ENCODE measurements at places on chromosomes 16 and 17.

DNA sequence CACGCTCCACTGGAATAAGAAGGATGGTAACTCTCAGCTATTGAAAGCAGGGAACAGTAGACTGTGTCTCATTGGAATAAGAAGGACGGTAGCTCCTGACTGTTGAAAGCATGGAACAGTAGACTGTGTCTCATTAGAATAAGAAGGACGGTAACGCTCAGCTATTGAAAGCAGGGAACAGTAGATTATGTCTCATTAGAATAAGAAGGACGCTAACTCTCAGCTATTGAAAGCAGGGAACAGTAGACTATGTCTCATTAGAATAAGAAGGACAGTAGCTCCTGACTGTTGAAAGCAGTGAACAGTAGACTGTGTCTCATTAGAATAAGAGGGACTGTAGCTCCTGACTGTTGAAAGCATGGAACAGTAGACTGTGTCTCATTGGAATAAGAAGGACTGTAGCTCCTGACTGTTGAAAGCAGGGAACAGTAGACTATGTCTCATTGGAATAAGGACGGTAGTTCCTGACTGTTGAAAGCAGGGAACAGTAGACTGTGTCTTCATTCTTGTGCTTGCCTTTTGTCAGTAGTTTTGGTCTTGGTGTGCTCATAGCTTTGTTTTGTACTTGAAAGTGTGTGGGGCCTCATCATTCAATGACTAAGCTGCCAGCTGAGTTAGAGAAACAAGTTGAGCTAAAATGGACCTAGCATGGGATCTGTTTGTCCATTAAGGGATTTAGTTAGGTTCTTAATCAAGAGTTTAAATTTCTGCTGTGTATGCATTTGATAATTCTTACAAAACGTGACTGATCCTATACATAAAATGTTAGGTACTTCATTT is 58.5 kb downstream of the BANP start:
- no peak for DNase-seq

- no peak for DNase-seq
These were observed 23.8 kb downstream of the SPHK1 start for GRCh38 chr17:76408037-76408849.

DNA sequence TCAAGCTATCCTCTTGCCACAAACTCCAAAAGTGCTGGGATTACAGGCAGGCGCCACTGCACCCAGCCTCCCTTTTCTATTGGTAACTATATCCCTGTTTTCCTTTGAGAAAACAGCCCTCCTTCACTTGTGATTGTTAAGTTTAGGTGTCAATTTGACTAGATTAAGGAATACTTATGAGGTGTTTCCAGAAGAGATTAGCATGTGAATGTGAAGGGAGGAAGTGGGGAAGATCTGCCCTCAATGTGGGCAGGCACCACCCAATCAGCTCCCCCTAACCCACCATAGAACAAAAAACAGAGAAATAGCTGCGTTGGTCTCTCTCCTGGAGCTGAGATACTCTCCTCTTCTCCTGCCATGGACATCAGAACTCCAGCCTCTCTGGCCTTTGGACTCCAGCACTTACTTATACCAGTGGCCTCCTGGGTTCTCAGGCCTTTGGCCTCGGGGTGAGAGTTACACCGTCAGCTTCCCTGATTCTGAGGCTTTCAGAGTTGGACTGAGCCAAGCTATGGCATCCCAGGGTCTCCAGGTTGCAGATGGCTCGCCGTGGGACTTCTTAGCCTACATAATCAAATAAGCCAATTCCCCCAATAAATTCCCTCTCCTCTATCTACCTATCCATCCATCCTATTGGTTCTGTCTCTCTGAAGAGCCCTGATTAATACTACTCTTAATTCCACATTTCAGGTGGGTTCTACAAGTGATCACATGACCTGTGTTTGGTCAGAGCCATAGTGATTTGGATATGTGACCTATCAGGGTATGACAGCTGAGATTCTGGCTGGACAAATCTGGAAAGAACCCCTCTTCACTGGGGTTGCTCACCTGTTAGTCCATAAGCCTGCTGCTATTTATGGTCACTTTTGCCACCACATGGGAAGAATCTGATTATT is 12.0 kb upstream of the STAT3 start:
- no peak for DNase-seq

DNA sequence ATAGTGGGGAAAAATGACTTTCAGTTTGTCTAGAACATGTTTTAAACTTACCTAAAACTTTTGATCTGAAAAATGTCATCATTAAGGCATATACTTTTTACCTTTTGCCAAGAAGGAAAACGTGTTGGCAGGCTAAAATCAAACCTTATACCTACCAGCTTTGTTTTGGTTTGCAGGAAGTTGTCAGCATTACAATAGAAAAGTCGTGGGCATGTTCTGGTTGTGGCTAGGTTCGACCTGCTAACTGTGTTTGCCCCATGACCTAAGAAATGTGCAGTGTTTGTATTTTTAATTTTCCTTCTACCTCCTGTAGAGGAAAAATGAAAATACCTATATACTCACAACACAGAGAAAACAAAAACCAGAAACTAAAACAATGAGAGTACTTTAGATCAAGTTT is 13.0 kb downstream of the SKAP1 start:
- no peak for DNase-seq

DNA sequence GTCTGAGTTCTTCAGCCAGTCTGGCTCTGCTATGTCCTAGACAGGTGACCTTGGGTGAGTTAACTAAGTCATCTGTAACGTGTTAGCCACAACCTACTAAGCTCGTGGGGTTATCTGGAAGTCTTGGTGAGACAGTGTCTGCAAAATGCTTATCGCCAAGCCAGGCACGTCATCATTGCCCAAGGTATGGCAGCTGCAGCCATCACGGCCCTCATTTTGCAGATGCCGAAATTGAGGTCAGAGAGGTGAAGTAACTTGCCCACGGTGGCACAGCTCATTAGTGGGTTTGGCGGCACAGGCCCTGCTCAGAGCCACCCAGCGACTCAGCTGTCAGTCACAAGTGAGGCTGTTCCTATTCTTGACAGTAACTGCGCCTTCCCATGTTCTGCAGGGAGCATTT is 79.8 kb downstream of the CMIP start:
- no peak for DNase-seq

DNA sequence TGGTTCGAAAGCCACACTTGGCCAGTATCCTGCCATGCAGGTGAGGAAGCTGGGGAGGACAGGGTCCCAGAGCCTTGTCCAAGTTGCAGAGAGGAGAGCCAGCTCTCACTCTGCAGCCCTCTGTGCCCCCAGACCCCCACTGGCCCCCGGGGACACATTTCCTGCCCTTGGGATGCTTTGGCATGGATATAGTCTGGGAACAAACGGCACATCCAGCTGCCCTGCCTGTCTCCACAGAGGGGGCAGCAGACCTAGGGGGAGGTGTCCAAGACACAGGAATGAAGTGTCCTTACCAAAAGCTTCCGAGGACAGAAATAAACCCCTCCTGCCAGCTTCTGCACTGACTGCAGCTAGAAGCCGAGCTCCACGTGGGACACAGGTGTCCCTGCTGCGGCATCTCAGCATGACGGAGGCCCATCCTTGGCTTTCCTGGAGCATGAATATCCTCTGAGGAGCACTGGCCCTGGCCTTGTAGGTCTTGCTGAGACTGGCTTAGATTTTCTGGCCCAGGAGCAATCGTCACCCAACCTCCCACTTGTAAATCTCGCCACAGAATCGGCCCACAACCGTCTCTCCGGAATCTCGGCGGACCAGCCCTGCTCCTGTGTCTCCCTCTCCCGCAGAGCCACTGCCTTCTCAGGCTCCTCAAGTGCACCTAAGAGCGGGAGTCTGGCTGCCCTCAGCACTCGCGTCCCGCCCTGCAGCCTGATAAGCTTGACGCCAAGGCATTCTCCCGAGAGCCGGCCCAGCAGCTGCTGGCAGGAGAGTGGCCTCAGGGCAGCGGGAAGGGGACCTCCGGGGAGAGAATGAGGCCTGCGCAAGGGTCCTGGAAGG is 1.1 kb upstream of the CAPN15 start:
- DNase-seq, result no peak

All from NCI-H2107 (cell line).